ENCODE measurements at places on chromosomes 4 and X.
A peak's percentile ranks its signal among the peaks of the same experiment; 100 is the strongest.

DNA sequence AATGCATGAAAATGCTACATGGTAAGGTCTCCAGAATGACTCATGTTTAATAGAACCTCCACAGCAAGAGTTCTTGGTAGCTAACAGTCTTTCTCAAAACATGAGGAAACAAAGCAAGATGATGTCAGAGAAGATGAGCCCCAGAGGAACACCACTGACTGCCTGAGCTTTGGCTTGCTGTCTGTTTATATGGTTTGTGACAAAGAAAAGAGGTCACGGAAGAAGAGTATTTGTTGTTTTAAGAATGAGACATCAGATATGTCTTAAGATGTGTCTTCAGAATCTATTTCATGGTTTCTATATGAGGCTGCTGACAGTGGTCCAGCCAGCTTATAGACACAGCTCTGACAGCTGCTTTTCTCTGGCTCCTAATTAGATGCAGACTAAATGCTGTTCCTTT, 18.8 kb upstream of the AREG start:
- no peak overlapping the region for H3K4me3 ChIP-seq
- no peaks in the 10 kb centered on the region for H3K27me3 ChIP-seq
- DNase-seq = no peak
- H3K27ac ChIP-seq = no peak overlapping the region

DNA sequence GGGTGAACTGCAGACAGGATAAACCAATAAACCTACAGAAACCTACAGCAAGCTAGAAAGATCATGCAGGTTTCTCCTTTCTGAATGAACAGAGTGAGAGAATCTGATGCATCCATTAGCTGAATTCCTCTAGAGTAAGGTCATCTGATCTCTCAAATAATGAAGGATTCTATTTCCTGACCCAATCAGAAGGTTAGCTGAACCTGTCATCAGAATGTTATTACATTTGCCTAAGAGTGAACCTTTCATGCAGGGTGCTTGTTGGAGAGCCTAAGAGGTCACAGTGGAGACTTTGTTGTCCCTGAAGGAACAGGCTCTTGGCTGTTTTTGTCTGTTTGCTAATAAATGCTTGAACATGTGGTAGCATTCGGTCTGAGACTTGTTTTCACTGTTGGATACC, 24.0 kb downstream of the MEPE start:
- no peak for DNase-seq
- no peak overlapping the region for H3K4me3 ChIP-seq
- H3K27me3 ChIP-seq = no peaks in the 10 kb centered on the region
- H3K36me3 ChIP-seq = no peaks in the 10 kb centered on the region

GRCh38 chr4:140901736-140902336, 145.7 kb upstream of the TBC1D9 start:
- DNase-seq = no peak
- no peaks in the 10 kb centered on the region for H3K4me1 ChIP-seq
- no peaks in the 10 kb centered on the region for H3K36me3 ChIP-seq
- H3K27me3 ChIP-seq = no peaks in the 10 kb centered on the region
- no peak overlapping the region for H3K4me3 ChIP-seq

DNA sequence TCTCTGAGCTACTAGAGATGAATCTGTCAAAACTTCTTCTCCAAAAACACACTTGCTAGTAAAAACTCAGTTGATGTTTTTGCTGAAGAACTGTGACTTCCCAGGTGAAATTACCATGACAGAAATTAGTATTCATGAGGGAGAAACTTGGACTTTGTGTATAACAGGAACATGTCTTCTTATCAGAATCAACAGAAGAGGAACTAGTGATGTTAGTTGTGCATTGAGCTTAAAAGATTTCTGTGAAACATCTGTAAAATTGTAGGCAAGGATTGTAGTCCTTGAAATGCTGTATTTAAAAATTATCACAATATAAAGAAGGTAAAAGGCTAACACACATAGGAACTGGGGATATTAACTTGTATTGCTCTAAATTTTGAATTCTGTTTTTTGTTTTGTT, 11.3 kb downstream of the FAM241A start:
- no peaks in the 10 kb centered on the region for H3K4me1 ChIP-seq
- H3K4me3 ChIP-seq = no peak overlapping the region
- 0 out of 2 replicates have a peak, but pooled peaks cover 3% of the 10 kb centered on the region for H3K36me3 ChIP-seq
- H3K27me3 ChIP-seq = no peaks in the 10 kb centered on the region

GRCh38 chr4:186898367-186898766, 174.7 kb upstream of the FAT1 start:
- DNase-seq = no peak
- no peaks in the 10 kb centered on the region for H3K27me3 ChIP-seq
- H3K4me1 ChIP-seq = no peaks in the 10 kb centered on the region
- no peak overlapping the region for H3K4me3 ChIP-seq
- no peaks in the 10 kb centered on the region for H3K36me3 ChIP-seq

- H3K4me3 ChIP-seq = no peak overlapping the region
- H3K27me3 ChIP-seq = no peaks in the 10 kb centered on the region
- no peak overlapping the region for H3K27ac ChIP-seq
- no peaks in the 10 kb centered on the region for H3K4me1 ChIP-seq
- DNase-seq = no peak
- H3K36me3 ChIP-seq = no peaks in the 10 kb centered on the region
Observed at GRCh38 chrX:82765811-82766210, 742.3 kb upstream of the POU3F4 start.

DNA sequence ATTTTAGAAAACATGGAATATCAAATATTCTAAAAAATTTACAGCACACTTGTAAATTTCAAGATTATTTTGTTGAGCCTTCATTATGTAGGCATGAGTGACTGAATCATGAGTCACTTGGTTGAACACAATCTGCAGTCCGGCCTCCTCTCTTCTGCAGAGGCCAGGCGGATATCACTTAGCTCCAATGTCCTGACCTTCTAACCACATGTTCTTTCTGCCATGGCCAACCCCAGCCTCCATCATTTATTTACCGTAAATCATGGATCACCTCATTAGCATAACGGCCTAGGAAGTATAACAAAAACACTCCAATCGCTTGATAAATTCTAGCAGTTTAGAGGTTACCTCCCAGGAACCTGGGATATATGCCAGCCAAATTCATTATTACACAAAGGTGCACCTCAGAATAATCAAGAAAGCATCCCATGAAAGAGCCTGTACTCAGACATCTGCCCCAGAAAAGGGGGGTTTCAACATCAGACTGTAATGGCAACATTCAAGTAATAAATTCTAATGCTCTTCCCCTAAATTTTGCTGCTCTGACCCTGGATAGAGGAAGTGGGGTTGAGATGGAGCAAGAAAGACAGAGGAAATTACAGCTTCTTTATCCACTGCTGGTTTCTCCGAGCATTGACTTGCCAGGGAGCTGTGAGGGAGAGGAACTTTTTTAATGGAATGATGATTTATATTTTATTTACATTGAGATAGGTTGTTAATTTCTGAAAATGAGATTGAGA, 2153.6 kb upstream of the AGA start:
- DNase-seq = no peak
- H3K27me3 ChIP-seq = no peaks in the 10 kb centered on the region
- H3K27ac ChIP-seq = no peak overlapping the region
- no peak overlapping the region for H3K4me3 ChIP-seq
- H3K4me1 ChIP-seq = no peaks in the 10 kb centered on the region

GRCh38 chrX:12814420-12814819, 23.2 kb downstream of the PRPS2 start:
- peak; percentile 44 for DNase-seq
- H3K4me3 ChIP-seq = no peak overlapping the region
- no peaks in the 10 kb centered on the region for H3K27me3 ChIP-seq

DNA sequence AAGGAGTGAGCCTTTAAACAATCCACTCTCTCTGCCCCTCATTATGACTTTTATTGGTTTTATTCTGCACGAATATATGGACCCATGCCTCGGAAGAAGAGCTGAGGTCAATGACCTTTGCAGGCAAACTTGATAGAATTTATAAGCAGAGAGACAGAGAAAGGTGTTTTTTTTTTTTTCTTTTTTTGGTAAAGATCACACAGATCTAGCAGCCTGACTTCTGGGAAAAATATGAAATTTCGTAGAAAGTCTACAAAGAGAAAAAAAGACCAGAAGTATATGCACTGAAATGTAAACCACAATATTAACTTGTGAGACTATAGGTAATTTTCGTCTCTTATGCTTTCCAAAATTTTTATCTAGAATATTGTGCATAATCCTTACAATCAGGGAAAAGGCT, 61.6 kb downstream of the LEF1 start:
- no peaks in the 10 kb centered on the region for H3K36me3 ChIP-seq
- no peak for DNase-seq
- H3K4me3 ChIP-seq = no peak overlapping the region

GRCh38 chr4:53431052-53431451, 53.6 kb downstream of the FIP1L1 start:
- no peaks in the 10 kb centered on the region for H3K27me3 ChIP-seq
- no peak overlapping the region for H3K4me3 ChIP-seq
- no peak for DNase-seq

- H3K4me3 ChIP-seq = no peak overlapping the region
- no peaks in the 10 kb centered on the region for H3K36me3 ChIP-seq
- no peaks in the 10 kb centered on the region for H3K27me3 ChIP-seq
- no peak for DNase-seq
- no peaks in the 10 kb centered on the region for H3K4me1 ChIP-seq
Observed at GRCh38 chr4:118206627-118207026, 146.2 kb downstream of the PRSS12 start.

GRCh38 chr4:78336093-78336943, 215.3 kb upstream of the ANXA3 start:
- no peaks in the 10 kb centered on the region for H3K4me1 ChIP-seq
- no peaks in the 10 kb centered on the region for H3K27me3 ChIP-seq
- DNase-seq = peak; percentile 12
- H3K4me3 ChIP-seq = no peak overlapping the region
- no peaks in the 10 kb centered on the region for H3K36me3 ChIP-seq

All from PC-9 (cell line).